ENCODE measurements at places on chromosomes 2 and 18.

DNA sequence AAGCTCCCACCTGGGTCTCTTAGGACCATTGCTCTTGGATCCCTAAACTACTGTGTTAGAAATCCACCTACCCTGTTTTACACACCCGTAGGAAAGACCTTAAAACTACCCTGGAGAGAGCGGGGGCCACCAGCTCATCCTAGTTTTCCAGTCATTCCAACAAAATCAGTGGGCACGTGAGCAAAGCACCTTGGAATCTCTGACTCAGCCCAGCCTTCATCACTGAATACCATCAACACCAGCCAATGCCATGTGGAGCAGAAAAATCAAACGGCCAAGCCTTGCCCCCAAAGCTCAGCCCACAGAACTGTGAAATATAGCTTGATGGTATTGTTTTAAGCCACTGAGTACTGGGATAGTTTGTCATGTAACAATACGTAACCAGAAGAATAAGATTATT lies 449.7 kb upstream of the CHAC2 start:
- no peak for DNase-seq

DNA sequence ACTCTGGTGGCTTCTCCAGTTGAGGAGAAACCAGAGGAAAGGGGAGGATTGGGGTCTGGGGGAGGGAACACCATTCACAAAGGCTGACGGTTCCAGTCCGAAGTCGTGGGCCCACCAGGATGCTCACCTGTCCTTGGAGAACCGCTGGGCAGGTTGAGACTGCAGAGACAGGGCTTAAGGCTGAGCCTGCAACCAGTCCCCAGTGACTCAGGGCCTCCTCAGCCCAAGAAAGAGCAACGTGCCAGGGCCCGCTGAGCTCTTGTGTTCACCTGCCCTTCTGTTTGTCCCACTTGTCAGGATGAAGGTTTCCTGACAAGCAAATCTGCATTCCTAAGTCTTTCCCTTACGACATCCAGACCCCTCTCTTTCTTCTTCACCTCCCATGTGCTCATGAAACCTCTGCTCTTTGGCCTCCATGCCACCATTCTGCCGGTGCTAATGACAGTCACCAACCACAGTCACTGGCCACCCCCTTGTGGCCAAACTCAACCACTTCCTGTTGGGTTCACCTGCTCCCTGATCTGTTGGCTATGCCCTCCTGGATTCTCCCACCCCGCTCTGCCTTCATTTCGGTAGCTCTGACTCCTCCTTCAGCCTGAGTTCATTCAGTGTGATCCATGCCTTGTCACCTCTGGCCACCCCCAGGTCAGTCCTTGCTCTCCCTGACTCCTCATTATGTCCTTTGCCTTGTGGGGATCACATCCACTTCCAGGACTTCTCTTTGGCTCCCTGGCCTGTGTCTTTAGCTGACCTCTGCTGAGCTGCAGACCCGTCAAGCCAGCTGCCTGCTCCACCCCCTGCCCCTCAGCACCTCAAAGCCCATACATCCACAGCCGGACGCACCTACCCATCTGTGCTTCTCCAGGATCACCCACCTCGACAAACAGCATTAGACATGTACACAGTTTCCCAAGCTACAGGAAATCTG lies 17.6 kb downstream of the EMX1 start:
- DNase-seq, result no peak

DNA sequence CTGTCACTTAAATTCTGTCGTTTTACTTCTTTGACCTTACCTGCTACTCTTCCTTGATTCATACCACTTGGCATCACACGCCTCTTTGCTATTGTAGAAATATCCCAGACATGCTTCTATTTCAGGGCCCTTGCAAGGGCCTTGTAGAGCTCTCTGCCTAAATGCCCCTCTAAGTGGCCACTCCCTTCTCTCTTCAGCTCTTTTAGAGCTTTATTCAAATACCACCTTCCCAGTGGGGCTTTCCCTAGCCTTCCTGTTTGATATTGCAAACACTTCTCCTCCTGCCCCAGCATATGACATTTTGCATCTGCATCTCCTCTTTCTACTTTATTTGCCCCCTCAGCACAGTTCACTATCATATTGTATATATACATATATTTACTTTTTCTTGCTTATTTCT lies 54.0 kb downstream of the PELI1 start:
- DNase-seq, result no peak

- DNase-seq, result peak; percentile 89
These were observed 1077.9 kb upstream of the PIK3C3 start for GRCh38 chr18:40877096-40877495.

GRCh38 chr2:176830362-176830761 lies 382.2 kb upstream of the HNRNPA3 start:
- DNase-seq, result no peak

- DNase-seq, result no peak
These were observed 24.0 kb upstream of the GPC1 start for GRCh38 chr2:240411261-240412160.

GRCh38 chr2:195162194-195162593 lies 494.8 kb upstream of the SLC39A10 start:
- no peak for DNase-seq

- DNase-seq, result no peak
These were observed 65.4 kb downstream of the XDH start for GRCh38 chr2:31349160-31349559.

- DNase-seq, result no peak
These were observed 181.2 kb upstream of the REV1 start for GRCh38 chr2:99670768-99671734.

GRCh38 chr2:129737660-129738527 lies 241.6 kb upstream of the RAB6C start:
- no peak for DNase-seq

DNA sequence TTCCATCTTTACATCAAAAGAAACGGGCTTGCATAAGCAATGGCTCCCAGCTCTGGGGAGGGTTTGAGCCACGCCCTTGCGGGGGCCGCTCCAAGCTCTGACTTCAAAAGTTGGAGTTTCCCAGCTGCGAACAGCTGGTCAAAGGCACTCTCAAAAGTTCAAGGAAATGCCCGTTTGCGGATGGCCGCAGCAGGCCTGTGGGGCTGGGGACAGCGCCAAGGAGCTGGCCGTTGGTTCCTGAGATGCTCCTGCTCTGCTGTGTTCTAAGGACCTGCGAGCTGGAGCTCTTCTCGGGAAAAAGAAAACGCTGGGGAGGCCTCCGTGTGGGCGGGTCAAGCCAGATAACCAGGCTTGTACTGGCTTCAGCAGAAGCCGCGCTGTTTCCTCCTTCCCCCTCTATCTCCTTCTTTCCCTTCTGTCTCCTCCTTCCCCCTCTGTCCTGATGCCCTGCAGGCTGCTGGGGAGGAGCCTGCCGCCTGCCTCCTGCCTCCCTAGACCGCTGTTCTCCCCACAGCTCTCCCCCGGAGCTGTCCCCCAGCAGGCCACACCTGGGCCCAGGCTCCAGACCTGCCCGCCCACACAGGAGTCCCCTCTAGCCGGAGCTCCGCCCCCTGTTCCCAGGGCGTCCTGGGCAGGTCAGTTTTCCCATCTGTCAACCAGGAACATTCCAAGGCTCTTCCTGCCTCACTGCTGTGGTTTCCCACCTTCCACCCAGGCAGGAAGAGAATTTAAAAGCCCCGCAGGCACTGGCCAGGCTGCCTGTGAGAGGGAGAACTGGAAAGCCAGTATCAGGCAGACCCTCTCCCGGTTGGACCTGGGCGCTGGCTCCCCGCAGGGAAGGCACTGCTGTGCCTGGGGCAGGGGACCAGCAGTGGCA lies 14.1 kb downstream of the KLF11 start:
- peak; percentile 41 for DNase-seq

DNA sequence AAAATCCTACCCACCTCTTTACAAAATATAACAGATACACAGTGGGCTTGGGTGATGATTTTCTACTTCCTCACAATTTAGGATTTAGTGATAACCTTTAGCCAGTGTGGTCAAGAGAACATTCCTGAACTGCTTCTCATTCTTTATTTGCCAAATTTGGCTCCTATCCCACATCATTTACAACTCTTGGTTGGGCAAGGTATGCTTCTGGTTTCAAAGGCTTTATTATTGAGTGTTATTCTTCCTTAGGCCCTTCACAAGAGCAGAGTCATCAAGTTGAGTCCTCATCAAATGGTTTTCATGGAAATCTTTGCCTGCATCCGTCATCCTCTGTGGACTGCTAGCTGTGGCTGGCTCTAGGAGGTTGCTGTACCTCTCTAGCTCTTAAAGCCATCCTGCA lies 472.0 kb upstream of the ETAA1 start:
- DNase-seq, result no peak

DNA sequence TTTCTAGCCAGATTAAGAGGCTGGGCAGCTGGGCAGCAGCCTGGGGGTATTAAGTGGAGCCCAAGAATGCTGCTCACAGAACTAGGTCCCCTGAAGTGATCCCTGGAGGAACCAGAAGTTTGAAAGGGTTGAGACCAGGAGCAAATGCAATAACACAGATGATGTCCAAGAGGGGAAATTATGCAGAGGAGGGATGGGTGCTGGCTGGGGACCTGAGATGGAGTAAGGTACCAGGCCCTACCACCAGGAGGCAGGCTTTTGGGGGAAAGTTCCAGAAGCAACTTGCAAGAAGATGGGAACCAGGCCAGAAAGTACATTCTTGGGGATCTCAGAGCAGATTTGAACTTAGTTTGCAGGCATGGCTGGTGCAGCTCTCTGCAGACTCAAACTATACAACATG lies 175.1 kb downstream of the NCK2 start:
- DNase-seq, result no peak

DNA sequence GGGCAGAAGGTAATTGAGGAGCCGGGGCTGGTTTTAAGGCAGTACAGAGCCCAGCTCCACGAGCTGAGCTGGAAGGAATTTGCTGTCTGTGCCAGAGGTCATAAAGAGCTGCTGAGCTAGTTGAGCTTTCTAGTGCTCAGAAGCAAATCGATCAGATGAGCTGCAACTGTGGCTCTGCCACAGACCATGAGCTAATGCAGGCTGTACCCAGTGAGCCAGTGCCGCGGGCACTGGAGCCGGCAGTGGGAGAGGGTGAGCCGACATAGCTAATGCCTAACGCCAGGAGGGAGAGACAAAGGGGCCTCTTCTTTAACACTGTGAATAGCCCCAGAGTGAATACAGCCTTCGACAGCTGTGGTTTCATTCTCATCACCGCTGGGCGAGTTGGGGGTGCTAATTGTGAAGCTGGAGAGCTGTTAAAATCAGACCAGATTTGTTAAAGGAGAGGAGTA lies 410.1 kb upstream of the TCF4 start:
- peak; percentile 52 for DNase-seq

DNA sequence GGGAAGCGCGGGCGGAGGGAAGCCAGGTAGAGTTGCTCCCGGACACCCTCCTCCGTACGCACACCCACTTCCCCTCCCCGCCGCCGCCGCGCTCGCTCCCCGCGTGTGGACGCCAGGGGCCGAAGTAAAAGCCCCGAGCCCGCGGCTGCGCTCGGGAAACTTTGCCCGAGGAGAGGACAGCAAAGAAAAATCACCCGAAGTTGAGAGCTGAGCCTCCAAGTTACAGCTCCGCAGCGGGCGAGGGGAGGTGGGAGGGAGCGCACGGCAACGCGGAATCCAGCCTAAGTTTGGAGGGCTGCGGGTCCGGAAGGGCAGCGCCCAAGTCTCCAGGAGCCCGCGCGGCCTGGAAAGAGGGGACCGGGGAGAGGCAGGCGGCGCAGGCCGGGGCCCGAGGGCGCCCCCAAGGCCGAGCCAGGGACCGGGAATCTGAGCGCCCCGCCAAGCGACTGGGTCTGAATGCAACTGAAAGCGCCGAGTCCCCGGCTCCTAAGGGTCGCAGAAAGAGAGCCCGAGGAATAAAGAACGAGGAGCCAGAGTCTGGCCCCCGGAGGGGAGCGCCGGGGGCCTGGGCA lies 706 bp upstream of the BCL11A start:
- DNase-seq, result no peak

DNA sequence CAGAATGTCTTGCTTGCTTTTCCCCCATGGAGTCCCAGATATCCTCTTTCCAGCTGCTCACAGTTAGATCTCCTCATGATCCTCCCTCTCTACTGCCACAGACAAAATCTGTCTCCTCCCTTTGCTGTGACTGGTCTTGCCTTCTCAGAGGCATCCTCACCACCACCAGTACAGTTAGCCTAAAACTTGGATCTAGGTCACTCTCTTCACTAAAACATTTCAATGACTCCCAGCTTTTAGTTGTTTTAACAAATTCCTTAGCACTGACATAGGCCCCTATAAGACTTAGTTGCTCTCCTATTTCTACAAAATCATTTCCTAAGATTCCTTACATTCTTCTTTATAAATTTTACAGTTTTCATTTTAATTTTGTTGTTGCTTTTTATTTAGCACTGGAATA lies 734.2 kb upstream of the CHAC2 start:
- DNase-seq, result no peak

GRCh38 chr2:45981384-45981930 lies 315.8 kb upstream of the EPAS1 start:
- DNase-seq, result no peak

- DNase-seq, result no peak
These were observed 50.0 kb downstream of the DPYSL5 start for GRCh38 chr2:26897807-26898479.

DNA sequence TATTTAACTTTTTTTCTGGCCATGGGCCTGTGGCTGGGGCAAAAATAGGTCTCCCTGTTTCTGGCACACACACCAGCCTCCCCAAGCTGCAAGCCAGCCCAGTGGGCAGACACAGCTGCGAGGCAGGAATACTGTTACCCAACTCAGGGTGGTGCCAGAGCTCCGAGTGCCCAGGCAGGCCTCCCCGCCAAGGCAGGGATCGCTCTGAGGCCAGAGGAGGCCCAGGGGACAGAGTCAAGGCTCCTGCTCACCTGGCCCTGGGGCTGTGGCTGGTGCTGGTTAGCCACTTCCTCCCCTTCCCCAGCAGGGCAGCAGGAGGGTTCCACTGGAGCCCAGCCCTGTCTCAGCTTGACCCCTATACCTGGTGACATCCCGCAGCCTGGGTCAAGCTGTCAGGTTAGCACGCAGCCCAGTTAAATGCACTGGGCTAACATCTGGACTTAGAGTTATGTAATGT lies 67.1 kb upstream of the EPAS1 start:
- no peak for DNase-seq

GRCh38 chr18:46073474-46074331 lies 1.6 kb upstream of the PSTPIP2 start:
- DNase-seq, result no peak

DNA sequence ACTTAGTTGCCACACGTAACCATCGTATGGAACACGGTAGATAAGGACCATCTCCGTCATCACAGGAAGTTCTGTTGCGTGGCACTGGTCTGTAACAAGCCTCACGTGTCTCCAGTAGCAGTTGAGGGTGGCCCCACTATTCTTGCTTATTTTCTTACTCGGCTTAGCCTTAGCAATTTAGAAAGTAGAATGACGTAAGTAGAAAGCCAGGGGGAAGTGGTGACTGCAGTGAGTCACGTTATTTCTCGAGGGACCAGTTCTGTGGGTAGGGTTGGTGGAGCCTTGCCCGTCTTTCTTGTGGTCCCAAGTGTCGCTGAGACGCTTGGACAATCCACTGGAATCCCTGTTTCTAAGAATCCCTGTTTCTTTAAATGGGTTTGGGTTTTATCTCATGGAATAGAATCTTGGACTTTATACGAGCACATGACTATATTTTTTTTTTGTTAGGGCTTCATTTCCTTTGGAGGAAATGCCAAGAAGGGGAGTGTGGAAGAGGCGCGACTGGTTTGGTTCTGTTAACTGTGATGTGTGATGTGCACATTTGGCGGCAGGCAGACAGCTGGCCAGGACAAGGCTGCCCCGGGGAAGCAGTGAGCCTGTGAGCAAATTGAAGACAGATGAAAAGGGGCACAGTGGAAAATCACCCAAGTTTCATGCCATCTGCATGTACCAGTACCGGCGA lies 96.2 kb downstream of the CABLES1 start:
- peak; percentile 87 for DNase-seq

Measured in skeletal muscle cell (primary cell).